ENCODE measurements at places on chromosomes 4 and X. TPM values are rescaled to one million over a fixed set of nuclear protein-coding genes. Genes with fewer than 3 reads are reported as not detected.

SOX3 gene
- total RNA-seq, result not detected

ARHGAP4 gene
- 5.2 TPM for total RNA-seq

ERAS gene
- not detected for total RNA-seq

APBB2 gene
- total RNA-seq, result 106 TPM

ARX gene
- total RNA-seq, result not detected

TBC1D8B gene
- total RNA-seq, result 3.1 TPM
